ENCODE measurements at places on chromosomes 16 and 17.

GRCh38 chr17:66240630-66241029, 11.4 kb upstream of the APOH start:
- no peak for DNase-seq

DNA sequence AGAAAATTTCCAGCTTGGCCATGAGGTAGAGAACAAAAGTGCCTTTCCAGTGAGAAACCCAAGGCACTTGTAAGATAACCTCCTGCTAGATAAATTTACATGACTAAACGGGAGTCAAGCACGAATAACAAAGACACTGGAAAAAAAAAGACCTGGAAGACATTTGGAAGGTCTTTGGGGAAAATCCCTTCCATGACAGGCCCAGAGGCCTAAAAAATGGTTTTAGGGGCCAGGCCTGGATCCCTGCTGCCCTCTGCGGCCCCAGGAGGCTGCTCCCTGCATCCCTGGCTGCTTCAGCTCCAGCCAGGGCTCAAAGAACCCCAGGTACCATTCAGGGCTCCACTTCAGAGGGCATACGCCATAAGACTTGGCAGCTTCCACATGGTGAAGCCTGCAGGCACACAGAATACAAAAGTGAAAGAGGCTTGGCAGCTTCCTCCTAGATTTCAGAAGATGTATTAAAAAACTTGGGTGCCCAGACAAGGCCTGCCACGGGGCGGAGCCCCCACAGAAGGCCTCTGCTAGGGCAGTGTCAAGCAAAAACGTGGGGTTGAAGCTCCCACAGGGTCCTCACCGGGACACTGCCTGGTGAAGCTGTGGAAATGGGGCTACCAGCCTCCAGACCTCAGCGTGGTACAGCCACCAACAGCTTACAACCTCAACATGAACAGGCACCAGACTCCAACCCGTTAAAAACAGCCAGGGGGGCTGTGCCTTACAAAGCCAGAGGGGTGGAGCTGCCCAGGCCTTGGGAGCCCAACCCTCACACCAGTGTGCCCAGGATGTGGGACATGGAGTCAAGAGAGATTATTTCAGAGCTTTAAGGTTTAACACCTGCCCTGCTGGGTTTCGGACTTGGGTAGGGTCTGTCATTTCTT, 77.1 kb downstream of the SDK2 start:
- no peak for DNase-seq

GRCh38 chr16:5633845-5634440, 536.3 kb upstream of the EEF2KMT start:
- peak; percentile 20 for DNase-seq

GRCh38 chr17:82228842-82229697, at the start of gene SLC16A3:
Gene SLC16A3, plus strand, starts transcription at chr17:82229042. Its CDS starts 6,967 bp downstream, at chr17:82236009.
- DNase-seq, result peak; percentile 68

- DNase-seq, result no peak
Measured at GRCh38 chr17:41535764-41536481, 7.8 kb upstream of the KRT19 start.

GRCh38 chr16:89599451-89599858, 14.0 kb upstream of the DPEP1 start:
- DNase-seq, result peak; percentile 21
